Stimulated activated CD8-positive, alpha-beta memory T cell treated with anti-CD3 and anti-CD28 coated beads, Interleukin-2, amount 100 ng/mL, for 1 hour (primary cell): ENCODE measurements at places on chromosomes 2 and 18.

- no peak for DNase-seq
Measured at GRCh38 chr2:165522719-165523118, 53.2 kb downstream of the CSRNP3 start.

- DNase-seq: no peak
Measured at GRCh38 chr2:10778724-10779115, 33.9 kb downstream of the PDIA6 start.

GRCh38 chr2:68769586-68770270 lies 35.1 kb downstream of the ARHGAP25 start:
- DNase-seq: no peak

DNA sequence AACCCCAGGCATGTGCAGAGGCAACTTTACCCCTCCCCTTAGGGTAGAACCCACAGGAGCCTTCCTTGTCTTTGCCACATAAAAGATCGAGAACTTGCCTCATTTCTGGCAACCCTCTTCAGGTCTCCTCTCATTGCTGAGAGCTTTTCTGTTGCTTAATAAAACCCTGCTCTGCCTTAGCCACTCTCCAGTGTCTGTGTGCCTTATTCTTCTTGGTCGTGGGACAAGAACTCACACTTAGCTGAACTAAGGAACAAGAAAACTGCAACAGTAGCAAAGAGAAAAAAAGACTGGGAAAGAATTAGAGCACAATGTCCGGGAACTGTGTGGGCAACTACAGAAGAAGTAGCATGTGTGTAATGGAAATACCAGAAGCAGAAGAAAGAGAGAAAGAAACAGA lies 56.2 kb upstream of the SMIM21 start:
- no peak for DNase-seq

DNA sequence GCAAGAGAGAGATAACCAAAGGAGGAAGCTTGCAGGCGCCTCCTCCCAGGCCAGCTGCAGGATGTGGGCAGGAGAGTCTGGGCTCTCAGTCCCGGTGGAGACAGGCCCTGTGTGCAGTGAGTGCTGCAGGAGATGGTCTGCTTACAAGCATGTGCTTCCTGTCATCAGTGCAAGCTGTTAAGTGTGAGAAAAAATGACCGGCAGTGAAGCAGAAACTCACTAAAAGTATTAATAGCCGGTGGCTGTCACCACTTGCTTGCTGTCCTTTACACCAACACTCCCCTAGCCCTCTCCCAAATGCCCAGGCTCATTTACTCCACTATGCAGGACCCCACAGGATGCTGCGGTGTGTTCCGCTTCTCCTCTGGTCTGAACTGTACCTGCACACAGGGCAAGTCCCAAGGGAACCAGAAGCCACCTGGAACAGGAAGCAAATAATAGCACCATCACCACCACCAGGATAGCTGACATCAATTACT lies 435.6 kb upstream of the HS6ST1 start:
- DNase-seq: no peak

DNA sequence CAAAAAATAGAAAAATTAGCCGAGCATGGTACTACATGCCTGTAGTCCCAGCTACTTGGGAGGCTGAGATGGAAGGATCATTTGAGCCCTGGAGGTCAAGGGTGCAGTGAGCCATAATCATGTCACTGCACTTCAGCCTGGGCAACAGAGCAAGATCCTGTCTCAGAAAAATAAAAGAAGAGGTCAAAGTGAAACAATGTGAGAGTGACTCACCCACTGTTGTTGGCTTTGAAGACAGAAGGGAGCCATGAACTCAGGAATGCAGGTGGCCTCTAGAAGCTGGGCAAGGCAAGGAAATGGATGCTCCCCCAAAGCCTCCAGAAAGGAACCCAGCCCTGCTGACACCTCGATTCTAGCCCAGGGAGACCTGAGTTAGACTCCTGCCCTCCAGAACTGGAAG lies 3.7 kb upstream of the TMEM214 start:
- no peak for DNase-seq

DNA sequence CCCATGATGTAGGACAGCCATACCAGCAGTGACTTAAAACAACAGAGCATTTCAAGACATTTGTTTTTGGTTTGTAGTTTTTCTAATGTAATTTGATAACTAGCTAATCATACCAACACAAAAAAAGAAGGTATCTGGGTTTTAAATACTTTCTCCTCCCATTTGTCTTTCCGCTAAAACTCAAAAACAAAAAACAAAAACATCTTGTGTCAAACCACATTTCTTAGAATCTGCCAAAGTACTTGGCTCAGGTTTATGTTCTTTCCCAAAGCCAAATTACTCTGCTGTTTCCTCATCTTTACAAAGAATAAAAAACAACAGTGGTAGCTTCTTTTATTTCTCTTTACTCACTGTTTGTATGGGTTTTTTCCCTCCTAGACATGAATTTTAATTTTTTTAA lies 71.5 kb downstream of the GREB1L start:
- no peak for DNase-seq

DNA sequence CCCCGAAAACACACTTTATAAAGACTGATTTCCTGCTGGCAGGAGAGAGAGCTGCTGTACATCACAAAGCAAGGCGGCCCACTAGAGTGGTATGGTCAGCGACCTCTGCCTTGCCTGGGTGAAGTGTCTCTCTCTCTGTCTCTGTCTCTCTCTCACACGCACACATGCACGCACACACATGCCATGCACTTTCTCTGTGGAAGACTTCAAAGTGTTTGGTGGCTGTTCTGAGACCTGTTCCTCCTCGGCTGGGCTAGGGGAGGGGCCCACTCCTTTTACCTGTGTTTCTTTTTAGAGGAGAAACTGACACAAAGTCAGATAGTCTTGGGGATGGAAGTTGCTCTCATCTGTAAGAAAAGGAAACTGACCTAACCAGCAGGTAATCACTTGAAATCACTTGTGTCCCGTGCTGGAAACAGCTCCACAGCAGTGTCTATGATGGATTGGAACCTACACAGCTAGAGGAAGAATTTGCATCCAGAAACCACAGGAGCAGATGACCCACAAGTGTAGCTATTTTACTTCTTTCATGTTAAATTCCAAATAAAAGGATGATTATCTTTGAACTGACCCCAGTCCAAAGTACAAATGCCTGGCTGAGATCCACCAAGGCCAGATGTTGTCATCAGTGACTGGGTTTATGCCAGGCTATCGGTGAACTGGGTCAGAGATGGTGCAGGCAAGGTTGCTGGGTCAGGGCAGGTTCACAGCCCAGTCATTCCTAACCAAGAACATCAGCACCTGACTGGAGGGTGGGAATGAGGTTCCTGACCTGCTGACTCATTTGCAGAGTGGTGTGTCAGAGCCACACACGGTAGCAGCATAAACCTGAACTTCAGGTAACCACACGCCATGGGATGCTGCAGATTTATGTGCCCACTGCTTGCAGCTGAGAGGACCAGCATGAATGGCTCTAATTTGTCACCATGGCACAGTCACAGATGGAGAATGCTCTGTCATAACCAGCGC lies 63.0 kb downstream of the NPAS2 start:
- no peak for DNase-seq

- no peak for DNase-seq
Measured at GRCh38 chr2:186365406-186365805, 120.7 kb upstream of the ZC3H15 start.

- no peak for DNase-seq
Measured at GRCh38 chr2:61419570-61419969, 51.3 kb downstream of the USP34 start.

- DNase-seq: no peak
Measured at GRCh38 chr2:19100570-19100969, 257.9 kb downstream of the OSR1 start.

- no peak for DNase-seq
Measured at GRCh38 chr2:3110994-3111666, 266.5 kb downstream of the EIPR1 start.

- DNase-seq: no peak
Measured at GRCh38 chr18:27728659-27729058, 448.3 kb downstream of the CDH2 start.

DNA sequence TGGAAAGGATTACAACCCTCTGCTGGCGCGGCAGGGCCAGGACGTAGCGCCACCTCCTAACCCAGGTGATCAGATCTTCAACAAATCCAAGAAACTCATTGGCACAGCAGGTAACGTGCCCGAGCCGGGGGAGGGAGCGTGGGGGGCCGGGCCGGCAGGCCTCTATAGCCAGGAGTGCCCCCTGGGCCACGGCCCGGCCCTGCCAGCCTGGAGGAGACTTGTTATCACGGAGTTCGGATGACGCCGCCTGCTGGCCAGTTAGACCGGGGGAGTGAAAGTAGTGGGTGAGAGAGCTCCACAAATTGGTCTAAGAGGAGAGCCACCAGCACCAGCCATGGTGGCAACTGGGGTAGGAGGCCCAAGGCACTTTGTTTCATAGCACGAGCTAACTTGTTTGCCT lies 8.6 kb upstream of the TMEM214 start:
- DNase-seq: no peak

- no peak for DNase-seq
Measured at GRCh38 chr18:61991201-61991600, 98.4 kb upstream of the RNF152 start.

GRCh38 chr2:13558368-13558767 lies 841.6 kb downstream of the TRIB2 start:
- no peak for DNase-seq

DNA sequence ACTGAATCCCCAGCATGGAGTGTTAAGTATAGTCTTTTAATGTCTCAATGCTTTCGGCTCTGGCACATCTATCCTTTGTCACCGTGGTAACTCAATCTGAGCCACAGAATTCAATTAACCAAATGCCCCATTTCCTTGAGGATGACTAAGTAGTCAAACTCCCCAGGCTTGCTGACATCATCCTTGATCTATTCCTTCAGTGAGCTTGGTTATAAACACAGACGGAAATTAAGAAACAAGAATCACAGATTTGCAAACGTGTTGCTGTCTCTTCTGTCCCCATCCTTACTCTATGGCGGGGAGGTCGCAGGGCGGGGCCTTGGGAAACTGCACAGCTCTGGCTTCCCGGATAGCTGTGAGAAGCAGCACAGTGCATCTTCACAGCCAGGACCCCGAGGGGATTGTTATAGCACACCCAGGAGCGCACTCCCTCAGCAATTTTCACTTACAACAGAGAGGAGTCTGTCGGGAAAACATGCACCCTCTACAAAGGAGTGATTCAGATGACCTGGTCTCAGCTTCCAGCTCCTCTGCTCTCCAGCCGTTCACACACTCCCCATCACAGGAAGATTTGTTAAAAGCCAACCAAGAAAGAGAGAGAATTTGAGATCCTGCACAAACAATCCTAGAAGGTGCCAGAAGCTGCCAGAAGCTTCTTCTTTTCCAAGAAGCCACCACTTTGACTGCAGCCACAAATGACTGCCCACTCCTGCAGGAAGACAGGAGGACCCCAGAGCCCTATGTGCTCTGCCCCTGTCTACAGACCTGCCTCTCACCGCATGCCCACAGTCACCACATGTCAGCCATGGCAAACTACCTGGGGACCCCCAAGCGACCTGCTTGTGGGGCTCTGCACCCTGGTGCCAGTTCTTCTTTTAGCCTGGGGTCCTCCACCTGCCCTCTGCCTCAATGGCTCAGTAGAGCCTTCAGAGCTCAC lies 44.9 kb upstream of the YWHAQ start:
- no peak for DNase-seq

DNA sequence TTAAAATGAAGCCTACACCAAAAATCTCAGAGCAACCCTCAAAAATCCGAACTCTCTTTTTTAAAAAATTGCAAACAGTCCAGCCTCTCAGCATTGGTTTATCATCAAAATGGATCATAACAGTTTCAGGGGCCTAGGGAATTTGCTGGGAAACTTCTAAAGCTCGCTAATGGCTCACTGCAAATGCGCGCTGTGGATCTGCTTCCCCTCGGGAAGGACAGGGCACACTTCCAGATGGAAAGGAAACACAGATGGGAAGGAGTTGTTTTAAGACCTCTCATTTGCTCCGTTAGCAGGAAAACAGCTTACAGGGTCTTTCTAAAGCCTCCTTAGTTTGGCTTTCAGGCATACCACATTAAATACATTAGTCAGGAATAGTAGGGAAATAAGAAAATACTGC lies 27.2 kb downstream of the FECH start:
- DNase-seq: no peak

- no peak for DNase-seq
Measured at GRCh38 chr2:195569255-195569654, 87.8 kb upstream of the SLC39A10 start.

- DNase-seq: no peak
Measured at GRCh38 chr18:48622911-48623431, 84.1 kb downstream of the CTIF start.

DNA sequence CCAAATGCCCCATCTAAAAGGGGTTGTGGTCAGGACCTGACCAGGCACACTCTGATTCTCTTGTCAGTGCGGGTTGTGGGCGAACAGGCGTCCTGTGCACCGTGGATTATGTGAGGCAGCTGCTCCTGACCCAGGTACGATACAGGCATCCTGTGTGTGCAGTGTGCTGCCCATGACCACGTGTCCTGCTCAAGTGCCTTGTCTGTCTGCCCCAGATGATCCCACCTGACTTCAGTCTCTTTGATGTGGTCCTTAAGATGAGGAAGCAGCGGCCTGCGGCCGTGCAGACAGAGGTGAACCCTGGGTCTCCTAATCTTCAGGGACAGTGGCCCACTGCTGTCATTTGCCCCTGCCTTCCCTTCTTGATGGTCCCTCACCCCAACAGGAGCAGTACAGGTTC lies 14.6 kb downstream of the PTPN18 start:
- no peak for DNase-seq
